ENCODE measurements at places on chromosomes 16 and 17. TPM values are rescaled to one million over a fixed set of nuclear protein-coding genes. Genes with fewer than 3 reads are reported as not detected.

- peaks cover 2% of the 10 kb centered on the region for H3K4me1 ChIP-seq
- H3K27me3 ChIP-seq = no peaks in the 10 kb centered on the region
- no peak overlapping the region for H3K4me3 ChIP-seq
- H3K36me3 ChIP-seq = no peaks in the 10 kb centered on the region
- DNase-seq = no peak
- peak overlapping the region; percentile 71 for H3K27ac ChIP-seq
Measured at GRCh38 chr17:29252101-29252791, 5.6 kb downstream of the CRYBA1 start.

DNA sequence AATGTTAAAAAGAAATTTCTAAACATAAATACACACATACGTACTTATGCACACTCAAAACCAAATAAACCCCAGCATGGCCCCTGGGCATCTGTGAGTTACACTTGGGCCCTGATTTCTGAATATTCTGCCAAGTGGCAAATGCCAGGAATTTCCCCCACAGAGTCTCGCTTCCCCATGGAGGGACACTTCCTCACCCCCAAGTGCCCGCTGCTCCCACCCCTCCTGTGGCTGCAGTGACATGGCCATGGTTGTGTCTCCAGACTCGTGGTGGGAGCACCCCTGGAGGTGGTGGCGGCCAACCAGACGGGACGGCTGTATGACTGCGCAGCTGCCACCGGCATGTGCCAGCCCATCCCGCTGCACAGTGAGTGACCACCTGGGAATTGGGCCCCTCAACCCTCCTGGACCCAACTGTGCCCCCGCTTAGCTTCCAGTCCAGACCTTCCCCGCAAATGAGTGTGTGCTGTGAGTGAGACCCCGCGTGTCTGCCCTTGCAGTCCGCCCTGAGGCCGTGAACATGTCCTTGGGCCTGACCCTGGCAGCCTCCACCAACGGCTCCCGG lies 4.0 kb downstream of the ITGAD start:
- H3K27me3 ChIP-seq = no peaks in the 10 kb centered on the region
- no peaks in the 10 kb centered on the region for H3K36me3 ChIP-seq
- H3K4me1 ChIP-seq = no peaks in the 10 kb centered on the region
- H3K4me3 ChIP-seq = no peak overlapping the region

DNA sequence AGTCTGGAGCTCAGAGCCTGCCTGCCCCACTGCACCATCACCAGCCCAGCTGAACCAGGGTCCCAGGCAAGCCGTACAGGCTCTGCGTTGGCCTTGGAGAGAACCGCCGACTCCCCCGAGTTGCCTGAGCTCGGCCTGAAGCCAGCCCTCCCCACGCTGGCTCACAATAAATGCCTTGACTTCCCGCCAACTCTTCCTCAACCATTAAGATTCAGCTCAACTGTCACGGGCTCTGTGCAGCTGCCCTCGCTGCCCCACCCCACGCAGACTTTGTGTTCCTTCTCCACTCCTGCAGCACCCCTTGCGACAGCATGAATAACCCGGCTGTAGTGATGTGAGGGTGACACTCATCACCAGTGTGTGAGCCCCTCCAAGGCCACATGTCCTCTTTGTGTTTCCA lies 4.8 kb upstream of the QPRT start:
- no peaks in the 10 kb centered on the region for H3K36me3 ChIP-seq
- no peak for DNase-seq
- H3K4me3 ChIP-seq = no peak overlapping the region
- H3K4me1 ChIP-seq = no peaks in the 10 kb centered on the region
- no peak overlapping the region for H3K27ac ChIP-seq
- H3K27me3 ChIP-seq = no peaks in the 10 kb centered on the region

DNA sequence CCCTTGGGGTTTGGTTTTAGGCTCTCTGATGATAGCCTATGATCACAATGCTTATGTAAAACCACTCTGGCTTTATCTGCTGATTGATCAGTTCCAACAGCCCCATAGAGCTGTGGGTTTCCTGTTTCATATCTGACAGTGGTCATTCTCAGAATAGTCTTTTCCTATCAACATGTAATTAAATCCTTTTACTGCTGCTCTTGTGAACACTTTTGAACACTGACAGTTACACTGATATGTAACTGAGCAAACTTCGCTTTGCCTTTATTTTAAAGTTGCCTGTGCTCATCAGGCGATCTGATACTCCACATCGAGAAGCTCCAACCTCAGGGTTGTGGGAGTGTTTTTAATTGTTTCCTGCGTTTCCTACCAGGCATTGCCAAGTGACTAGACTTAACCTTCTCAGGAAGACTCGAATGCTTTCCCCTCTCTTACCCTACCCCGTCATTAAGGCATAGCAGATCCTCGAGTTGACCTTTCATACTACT lies 17.3 kb upstream of the CLEC18B start:
- H3K36me3 ChIP-seq = no peaks in the 10 kb centered on the region
- H3K27me3 ChIP-seq = no peaks in the 10 kb centered on the region
- DNase-seq = no peak
- no peak overlapping the region for H3K4me3 ChIP-seq

DNA sequence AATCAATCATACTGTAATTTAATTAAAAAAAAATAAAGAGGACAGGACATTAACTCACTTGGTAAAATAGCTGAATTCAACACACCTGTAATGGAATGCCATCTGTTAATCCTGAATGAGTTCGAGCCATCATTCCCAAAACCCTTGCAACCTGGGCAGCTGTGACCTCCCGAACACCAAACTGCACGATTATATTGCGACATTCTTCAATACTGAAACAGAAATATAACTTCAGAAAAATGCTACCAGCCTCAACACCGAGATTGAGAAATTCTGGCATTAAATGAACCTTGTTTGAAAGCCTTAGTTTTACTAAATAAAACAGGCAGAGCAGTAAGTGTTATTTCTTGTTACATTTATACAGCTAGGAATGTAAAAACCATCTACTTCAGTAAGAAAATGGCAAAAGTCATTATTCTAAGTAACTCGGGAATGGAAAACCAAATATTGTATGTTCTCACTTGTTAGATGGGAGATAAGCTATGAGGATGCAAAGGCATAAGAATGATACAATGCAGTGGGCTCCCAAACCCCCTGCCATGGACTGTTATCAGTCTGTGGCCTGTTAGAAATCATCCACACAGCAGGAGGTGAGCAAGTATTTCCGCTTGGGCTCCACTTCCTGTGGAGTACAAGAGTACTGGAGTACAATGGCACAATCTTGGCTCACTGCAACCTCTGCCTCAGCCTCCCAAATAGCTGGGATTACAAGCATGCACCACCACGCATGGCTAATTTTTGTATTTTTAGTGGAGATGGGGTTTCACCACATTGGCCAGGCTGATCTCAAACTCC lies 46.5 kb downstream of the CNOT1 start:
- no peaks in the 10 kb centered on the region for H3K4me1 ChIP-seq
- H3K4me3 ChIP-seq = no peak overlapping the region
- no peaks in the 10 kb centered on the region for H3K27me3 ChIP-seq
- no peak for DNase-seq

DNA sequence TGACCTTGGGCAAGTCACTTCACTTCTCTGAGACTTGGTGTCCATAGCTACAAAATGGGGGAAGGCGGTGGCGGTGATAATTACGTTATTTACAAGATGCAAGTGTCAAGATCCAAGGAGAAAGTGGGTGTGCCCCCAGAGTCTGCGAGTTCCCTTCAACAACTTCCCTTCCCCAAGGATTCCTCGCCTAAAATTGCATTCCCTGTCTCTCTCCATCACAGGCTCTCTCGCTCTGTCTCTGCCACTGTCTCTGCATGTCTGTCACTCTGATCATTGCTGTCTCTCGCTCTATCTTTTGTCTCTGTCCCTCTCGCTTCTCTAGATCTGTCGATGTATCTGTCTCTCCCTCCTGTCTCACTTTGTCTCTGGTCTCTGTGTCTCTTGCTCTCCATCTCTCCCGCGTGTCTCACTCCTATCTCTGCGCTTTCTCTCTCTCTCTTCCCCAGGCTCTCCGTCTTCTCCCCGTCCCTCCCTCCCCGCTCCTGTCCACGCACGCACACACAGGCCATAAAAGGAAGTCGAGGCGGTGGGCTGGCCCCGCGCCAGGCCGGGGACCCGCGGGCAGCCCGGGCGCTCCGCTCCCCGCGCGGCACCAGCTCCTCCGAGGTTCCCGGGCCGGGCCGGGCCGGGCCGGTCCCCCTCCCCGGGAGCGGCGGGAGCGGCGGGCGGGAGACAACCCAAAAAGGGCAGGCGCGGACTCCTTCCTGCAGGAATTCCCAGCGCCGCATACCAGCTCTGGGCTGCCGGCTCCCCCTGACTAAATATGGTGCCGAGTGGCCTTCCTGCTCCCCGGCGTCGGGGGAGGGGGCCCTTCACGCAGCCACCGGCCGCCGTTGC lies 1.1 kb upstream of the MYH11 start:
- no peaks in the 10 kb centered on the region for H3K27me3 ChIP-seq
- peak; percentile 85 for DNase-seq
- peak overlapping the region; percentile 83 for H3K4me3 ChIP-seq
- H3K4me1 ChIP-seq = no peaks in the 10 kb centered on the region
- H3K27ac ChIP-seq = peak overlapping the region; percentile 96
- H3K36me3 ChIP-seq = no peaks in the 10 kb centered on the region

- DNase-seq = no peak
- no peaks in the 10 kb centered on the region for H3K27me3 ChIP-seq
Measured at GRCh38 chr17:50815400-50815799, 20.0 kb upstream of the WFIKKN2 start.

GRCh38 chr17:40352779-40353394 lies 11.7 kb downstream of the GJD3 start:
- no peak overlapping the region for H3K27ac ChIP-seq
- no peak overlapping the region for H3K4me3 ChIP-seq
- no peaks in the 10 kb centered on the region for H3K36me3 ChIP-seq
- DNase-seq = no peak

DNA sequence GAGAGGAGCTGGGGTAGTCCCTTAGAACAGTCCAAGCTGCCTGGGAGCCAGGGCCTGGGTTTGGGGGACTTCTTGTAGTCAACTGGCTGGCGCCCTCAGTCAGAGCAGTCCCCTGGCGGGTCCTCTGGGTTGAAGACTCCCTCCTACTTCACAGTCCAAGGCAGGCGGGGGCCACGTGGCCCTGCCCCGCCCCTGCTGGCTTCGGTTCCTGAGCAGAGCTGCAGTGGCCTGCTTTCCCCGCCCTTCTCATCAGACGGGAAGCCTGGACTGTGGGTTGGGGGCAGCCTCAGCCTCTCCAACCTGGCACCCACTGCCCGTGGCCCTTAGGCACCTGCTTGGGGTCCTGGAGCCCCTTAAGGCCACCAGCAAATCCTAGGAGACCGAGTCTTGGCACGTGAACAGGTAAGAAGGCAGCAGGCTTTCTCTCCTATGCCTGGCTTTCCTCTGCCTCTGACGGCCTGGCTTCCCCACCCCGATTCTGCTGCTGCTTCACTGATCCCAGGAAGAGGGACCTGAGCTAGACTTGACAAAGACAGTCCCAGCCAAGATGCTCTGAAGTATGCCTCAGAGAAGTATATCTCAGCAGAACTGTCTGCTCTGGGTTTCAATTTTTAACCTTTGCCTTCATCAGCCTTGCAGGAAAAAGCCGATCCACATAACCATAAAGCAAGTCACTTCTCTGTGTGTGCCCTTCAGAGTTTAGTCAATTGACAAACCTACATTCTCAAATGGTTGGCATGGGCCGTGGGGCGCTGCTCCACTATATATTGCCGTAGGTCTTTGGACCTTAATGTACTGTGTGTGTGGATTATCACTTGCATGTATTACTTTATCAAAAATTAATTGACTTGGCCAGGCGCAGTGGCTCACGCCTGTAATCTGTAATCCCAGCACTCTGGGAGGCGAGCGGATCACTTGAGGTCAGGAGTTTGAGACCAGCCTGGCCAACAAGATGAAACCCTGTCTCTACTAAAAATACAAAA lies 56.3 kb downstream of the SF3B3 start:
- H3K4me3 ChIP-seq = no peak overlapping the region
- no peaks in the 10 kb centered on the region for H3K36me3 ChIP-seq
- H3K4me1 ChIP-seq = peaks cover 5% of the 10 kb centered on the region

DNA sequence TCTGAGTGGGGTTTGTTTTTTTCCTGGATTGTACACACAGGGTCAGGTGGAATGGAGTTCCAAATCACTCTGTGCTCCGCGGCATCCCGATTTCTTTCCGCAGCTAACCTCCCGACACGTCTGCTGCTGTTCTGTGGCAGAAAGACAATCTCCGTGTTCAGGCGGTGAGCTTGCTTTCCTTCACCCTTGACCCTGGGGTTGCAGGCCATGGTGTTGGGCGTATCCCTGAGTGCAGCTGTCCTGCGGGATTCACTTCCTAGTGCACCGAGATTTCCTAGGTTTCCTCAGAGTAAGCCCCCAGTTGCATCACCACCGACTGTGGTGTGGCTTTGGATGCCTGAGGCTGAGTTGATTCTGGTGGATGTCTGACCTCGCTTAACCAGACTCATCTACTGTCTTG lies 7.8 kb upstream of the ARL6IP1 start:
- H3K4me1 ChIP-seq = no peaks in the 10 kb centered on the region
- no peaks in the 10 kb centered on the region for H3K27me3 ChIP-seq
- H3K4me3 ChIP-seq = no peak overlapping the region
- peaks cover 11% of the 10 kb centered on the region for H3K36me3 ChIP-seq
- DNase-seq = no peak

The AFMID gene
- total RNA-seq = 36.5 TPM

The MT1F gene
- total RNA-seq = 14.4 TPM

The SLC38A8 gene
- total RNA-seq = not detected

All from aorta (tissue), 5 donors.